Hematopoietic multipotent progenitor cell treated with erythropoietin and hydrocortisone succinate and interleukin-3 and kit ligand, for 15 days (in vitro differentiated cells): ENCODE measurements at places on chromosomes 3 and 15.

DNA sequence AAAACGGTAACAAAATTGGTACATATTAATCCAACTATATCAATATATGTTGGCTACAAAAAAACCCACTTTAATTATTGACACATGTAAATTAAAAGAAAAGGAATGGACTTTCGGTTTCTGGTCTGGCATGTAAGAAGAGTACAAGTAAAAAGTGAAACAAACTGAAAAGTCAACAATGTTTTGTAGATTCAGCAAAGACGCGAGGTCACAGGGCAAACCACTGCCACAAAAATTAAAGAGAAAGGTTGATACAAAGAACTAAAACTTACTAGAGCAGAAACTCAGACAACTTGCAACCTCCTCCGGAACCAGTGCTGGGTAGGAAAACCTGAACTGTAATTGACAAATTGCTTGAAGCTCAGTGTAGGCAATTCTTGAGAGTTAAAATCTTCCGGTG, 110.6 kb upstream of the ARPP21 start:
- no peak for DNase-seq

DNA sequence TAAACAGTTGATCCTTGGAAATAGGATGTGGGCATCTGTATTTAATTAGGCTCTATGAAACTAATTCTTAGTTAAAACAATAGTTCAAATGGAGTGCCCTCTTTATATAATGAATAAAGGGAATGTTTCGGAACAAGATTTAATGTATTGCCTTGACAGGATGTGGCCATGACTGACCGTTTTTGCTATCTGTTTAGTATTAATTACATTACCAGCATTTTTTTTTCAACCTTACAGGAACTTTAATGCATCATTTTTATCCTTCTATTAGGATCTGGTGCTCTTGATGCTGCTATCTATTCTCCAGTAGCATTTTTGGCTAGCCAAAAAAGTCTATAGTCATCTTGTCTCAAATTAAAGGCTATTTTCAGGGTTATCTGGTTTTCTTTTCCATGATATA, 340.9 kb downstream of the GRM7 start:
- no peak for DNase-seq

DNA sequence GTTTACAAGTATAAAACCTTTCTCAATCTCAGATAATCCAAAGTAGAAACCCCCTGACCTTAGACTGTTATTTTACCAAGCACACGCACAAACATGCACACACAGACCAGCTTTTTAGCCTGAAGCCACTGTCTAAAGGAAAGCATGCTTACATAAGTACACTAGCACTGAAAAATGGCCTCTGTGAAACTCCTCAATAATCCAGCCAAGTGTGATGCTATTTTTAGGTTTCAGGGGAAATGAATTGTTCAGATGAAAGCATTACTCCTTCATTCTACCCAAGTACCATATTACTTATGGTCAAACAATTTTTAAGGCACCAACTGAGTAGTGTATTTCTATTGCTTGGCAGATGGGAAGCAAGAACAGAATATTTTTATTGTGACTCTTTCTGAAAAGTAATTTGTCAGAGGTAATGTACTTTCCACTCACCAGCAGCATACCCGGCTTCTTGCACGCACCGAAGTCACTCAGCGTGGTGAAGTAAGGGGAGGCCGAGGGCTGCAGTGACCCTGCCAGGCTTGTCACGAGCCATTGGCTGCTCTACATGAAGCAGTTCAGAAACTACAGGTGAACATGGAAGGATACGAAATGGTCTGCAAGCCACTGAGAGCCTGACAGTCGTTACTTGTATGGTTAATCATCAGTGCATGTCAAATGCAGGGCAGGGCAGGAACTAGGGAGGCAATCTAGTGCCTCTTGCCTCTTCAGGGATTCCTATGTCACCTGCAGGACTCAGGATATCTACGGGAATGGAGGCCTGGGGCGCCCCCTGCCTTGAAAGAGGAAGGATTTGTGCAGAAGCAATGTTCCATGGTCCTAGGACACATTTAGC, 106.7 kb downstream of the GABRB3 start:
- DNase-seq: no peak

DNA sequence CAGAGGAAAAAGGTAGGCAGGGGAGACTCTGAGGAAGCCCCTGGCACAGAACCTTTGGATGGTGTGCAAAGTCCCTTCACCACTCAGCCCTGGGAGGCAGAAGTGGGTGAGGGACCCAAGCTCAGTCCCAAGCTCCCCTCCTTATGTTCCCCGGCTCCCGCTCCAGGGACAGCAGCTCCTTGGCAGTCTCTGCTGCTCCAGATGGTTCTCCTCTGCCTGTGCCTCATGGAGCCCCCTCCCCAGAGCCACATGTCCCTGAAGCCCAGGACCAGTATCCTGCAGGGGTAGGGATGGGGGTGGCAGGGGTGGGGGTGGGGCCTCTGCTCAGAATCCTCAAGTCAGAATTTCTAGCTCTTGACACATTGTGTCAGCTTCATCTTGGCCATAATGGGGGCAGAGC, 8.0 kb upstream of the CAMKV start:
- no peak for DNase-seq

GRCh38 chr3:53597136-53597915, 102.9 kb downstream of the CACNA1D start:
- DNase-seq: no peak

DNA sequence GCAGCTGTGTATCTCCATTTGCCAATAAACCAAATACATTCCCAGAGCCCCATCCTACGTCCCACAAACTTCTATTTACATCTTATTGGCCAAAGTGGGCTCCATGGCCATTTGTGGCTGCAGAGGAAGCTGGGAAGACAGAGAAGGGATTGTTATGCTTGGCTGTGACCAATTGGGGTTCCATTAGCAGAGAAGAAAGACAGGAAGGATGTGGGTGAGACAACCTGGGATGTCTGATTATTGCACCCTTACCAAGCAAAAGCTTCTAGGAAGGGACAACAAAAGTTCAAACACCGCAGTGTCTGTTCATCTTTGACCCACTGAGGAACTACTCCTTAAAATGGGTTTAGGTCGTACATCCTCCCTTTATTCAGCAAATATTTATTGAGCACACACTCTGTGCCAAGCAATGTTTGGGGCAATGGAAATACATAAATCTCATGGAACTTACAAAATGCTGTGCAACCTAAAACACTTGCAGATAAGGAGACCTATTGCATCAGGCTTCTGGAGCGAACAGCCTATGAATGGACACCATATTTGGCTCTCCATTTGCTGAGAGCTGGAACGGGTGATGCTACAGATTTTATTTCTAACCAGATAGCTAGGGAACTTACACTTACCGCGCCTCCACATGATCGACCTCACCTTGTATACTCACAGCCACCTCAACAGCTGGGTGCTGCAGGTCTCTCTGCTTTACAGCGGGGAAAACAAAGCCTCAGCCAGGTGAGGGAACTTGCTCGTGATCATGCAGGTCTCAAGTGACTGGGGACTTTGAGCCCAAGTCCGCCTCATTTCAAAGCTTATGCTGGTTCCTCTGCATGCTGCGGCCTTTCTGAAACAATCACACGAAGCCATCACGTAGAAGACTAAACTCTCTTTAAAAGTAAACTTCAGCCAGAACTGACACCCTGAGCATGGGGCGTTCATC, 21.4 kb upstream of the NR2E3 start:
- DNase-seq: no peak

GRCh38 chr3:57038466-57039164, 21.8 kb upstream of the SPATA12 start:
- no peak for DNase-seq
